Activated effector memory CD4-positive, alpha-beta T cell treated with Interleukin-2 at 50 U/mL for 16 hours (primary cell): ENCODE measurements at places on chromosomes 7 and 10.

DNA sequence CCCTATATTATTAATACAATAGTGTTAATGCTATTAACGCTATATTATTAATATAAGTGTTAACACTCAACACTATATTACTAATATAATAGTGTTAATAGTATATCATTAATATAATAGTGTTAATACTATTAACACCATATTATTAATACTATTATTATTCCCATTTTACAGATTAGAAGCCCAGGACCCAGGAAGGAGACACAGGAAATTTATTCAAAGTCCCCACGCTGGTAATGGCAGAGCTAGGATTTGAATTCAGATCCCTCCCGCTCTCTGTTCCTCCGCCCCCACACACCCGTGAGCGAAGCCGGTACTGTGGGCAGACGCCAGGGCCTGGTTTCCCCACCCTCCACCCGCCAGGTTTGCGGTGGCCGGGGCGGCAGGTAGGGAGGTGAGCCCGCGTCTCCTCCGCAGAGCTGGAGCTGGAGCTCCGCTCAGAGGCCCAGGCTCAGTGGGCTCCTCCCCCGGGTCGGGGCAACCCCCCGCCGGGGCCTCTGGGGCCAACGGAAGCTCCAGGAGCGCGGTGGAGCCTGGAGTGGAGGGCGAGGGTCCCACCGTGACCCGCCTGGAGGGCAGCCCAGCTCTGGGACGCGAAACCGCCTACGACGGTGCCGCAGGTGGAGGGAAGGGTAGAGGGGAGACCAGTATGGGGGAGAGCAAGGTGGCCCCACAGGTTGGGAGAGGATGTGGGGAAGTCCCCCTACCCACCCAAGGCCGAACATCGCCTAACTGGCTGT lies at the start of gene TMEM225B:
TSS of gene TMEM225B (plus strand) at position 506 of the 740 bp plus-strand sequence. CDS start 6,122 bp downstream, outside the sequence.
- no peak for DNase-seq

GRCh38 chr7:31858055-31858454 lies 171.0 kb downstream of the PPP1R17 start:
- no peak for DNase-seq

- DNase-seq, result no peak
These were observed 6.1 kb upstream of the COA1 start for GRCh38 chr7:43735403-43735801.

- DNase-seq, result no peak
These were observed 343.5 kb downstream of the LRMDA start for GRCh38 chr10:75774783-75775490.

DNA sequence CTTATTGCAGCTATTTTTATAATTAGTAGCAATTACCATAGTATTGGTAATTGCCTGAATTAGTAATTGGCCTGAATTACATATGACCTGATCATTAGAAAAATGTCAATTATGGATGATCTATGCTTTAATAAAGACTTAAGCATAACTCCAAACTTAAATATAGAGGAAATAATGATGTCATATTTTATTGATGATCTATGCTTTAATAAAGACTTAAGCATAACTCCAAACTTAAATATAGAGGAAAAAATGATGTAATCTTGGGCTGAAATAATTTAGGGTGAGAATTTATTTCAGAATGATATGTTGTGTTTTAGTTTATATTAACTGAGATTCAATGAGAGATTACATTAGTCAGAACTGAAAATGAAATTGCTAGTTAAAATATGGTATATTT lies 266.0 kb upstream of the DKK1 start:
- no peak for DNase-seq

- DNase-seq, result no peak
These were observed 225.1 kb downstream of the TFEC start for GRCh38 chr7:115805458-115805857.

GRCh38 chr7:20021831-20022230 lies 195.4 kb downstream of the MACC1 start:
- no peak for DNase-seq

DNA sequence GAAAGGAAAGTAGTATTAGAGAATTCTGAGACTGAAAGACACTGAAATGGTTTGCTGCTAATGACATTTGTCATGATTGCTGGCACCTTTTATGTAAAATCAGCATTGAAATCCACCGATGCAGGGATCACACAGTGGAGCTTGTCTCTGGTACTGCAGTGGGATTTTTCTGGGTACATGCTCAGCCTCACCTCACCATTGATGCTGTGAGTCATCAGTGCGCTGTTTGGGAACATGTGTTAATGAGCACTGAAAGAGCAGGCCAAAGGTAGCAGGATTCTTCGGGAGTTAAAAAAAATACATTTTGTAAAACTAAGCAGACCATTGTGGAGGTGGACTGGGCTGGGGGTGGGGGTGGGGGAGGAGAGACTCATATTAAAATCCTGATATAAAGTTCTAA lies 174.9 kb downstream of the CREB5 start:
- no peak for DNase-seq

DNA sequence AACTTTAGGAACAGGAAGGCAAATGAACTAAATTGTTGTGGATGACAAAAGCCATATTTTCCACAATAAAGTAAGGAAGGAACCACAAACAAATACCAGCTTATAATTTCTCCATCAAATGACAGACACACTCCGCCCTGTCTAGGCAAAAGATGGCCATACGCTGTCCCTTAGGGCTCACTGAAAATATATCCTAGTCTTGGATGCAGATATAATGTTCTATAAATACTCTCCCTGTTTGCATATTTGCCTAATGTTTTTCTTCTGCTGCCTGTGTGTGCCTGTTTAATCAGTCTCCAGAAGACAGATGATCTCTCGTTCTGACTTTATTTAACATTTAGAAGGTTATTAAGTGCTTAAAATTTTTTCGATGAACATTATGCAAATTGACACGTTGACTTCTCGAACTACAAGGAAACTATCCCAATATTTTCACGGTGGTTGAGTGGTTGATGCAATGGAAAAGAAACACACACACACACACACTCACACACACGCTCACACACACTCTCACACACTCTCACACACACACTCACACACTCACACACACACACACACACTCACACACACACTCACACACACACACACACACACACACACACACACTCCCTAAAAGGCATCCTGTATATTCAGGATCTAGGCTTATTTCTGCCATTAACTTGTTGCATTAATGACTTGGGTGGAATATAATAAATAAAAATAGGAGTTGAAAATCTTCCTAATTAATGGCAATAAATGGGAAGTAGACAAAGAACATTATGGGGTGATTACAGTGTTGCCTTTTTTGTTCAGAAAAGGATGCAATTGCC lies 297.1 kb downstream of the PRPF18 start:
- DNase-seq, result no peak
